ENCODE measurements at places on chromosomes 7 and 10.

GRCh38 chr7:29599026-29599425, 35.4 kb downstream of the PRR15 start:
- DNase-seq, result no peak

GRCh38 chr7:93921186-93921585, 349 bp upstream of the GNG11 start:
- no peak for DNase-seq

DNA sequence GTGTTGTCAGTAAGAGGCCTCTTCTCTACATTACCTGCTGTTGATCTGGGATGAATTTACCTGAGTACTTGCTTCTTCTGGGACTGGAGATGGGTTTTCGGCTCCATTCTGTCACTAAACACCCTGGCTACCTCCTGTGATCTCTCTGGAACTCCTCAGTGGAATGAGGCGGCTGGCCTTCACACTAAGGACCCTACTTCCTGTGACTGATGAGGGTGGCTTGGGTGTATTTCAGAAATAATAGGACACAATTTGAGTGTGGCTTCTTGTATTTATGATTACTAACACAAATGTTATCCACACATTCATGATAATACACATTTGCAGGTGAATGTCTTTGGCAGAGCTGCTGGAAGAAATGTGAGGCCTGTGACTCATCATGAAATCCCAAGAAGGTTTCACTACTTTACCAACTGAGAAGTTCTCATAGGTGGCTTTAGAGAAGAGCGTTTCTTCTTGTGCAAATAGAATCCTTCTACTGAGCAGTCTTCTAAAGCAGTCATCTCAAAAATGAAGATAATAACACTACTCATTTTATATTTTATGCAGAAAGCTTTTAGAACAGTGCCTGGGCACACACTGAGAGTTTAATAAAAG, 21.3 kb upstream of the EVX1 start:
- DNase-seq, result no peak

DNA sequence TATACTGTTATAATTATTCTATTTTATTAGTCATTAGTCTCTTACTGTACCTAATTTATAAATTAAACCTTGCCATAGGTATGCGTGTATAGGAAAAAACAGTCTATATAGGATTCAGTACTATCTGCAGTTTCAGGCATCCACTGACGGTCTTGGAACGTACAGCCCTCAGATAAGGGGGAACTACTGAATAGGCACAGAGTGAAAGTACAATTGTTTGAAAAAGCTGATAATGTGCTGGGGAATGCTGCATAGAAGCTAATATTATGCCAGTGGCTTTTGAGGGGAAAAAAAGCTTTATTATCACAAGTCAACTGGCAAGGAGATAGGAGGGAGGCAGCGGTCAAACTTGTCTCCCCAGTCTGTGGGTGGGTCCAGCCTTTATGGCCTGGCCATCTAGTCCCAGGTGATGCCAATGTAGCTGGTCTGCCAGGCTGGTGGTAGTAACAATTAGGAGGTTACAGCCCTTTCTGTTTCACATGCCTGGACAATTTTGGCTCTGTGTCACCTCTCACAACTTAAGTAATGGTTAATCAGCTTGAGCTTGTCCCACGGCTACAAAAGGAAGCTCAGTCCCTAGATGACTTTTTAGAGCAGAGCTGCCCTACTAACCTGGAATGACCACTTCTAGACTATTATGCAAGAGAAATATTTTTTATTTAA, 8.3 kb upstream of the FMC1 start:
- no peak for DNase-seq

DNA sequence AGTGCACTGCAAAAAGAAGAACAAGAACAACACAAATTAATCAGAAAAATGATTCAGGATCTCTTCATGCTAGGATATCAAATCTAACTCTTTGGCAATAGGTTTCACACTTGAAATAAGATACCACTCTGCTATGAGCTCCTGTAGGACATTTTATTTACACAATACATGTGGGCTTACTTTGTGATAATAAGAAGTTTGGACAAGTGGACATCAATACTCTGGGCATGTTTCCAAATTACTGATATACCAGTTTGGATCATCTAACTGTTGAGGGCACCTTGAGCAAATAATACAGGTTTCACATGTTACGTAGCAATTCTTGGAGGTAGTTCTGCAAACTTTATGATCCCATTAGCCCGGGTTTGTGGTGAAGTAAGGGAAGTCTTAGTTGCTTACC, 59.8 kb downstream of the CPVL start:
- DNase-seq, result no peak

DNA sequence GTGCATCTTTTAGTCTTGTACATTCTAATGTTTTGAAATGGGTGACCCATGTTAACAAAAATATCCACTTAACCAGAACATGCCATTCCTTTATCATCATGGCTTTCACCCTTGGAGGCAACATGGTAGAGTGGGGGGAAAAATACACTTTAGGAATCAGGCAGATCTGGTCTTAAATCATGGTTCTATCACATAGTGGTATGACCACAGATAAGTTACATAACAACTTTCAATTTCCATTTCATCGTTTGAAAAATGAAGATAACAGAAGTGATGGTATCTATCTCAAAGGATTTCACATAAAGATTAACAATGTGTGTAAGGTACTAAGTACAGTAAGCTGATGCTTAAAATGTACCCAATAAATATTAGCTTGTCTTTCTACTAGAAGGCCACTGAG, 19.0 kb downstream of the TMEM168 start:
- no peak for DNase-seq

- DNase-seq, result no peak
Observed at GRCh38 chr7:70838292-70838907, 293.5 kb upstream of the GALNT17 start.

DNA sequence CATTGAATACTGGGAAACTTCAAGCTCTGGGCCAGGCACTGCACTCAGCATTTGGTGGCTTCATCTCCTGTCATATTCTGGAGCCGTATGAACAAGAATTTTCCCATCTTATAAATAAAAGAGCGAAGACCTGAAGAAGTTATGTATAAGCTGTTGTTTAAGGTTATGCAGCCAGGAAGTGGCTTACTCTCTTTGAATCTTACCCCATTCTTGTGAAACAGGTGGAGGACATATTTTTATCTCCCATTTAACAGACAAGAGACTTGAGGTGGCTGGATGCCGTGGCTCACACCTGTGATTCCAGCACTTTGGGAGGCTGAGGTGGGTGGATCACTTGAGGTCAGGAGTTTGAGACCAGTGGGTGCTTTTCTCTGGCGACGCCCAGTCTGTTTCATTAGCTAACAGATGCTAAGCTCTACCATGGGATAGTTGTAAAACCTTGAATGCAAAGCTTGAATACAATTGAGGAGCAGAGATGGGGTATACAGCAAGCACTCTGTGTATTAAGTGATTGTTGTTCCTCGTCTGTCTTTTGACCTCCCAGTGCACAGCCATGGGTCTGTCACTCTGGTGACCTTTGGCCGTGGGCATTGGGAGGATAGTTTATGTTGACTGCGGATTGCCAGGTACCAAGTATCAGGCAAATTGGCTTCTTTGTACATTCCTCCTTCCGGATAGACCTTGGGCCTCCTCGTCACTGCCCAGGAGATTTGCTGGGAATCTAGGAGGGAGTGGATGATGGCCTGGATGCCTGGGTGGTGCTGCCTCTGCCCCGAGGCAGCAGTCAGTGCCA, 85.8 kb downstream of the GRK5 start:
- no peak for DNase-seq

GRCh38 chr7:140230516-140230860, 53.7 kb upstream of the KDM7A start:
- DNase-seq, result no peak

- DNase-seq, result no peak
Observed at GRCh38 chr7:152399344-152399743, 36.5 kb downstream of the KMT2C start.

DNA sequence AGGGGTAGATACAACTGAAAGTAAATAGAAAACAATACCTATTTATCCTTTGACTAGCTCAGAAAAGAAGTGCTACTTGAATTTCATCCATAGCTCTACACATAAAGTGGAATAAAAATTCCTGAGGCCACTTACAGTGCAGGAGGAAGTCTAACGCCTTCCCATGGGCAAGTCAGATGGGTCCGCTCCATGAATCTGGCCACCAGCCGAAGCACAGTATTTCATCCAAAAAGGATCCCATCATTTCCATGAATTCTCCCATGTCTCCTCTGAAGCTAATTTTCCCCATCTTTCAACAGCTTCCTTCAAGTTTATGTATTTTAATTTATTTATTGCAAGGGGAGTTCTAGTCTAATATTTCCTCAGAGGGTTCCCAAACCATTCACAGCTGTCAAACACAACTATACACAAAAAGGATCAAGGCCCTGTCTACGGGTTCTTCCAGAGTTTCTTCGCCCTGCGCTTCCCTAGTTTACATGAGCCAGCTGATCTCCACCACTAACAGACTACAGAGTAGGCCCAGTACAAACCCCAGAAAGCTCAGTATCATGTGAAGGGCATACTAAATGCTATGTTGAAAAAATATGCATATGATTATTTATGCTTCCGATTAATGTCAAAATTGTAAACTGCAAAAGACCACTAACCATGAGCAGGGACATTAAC, 184.7 kb downstream of the DOCK4 start:
- DNase-seq, result no peak

GRCh38 chr10:80140251-80140650, 7.7 kb downstream of the PLAC9 start:
- DNase-seq, result no peak

GRCh38 chr7:103338864-103339263, 5.7 kb downstream of the DNAJC2 start:
- no peak for DNase-seq

GRCh38 chr10:71131508-71132088, 80.8 kb upstream of the UNC5B start:
- no peak for DNase-seq

DNA sequence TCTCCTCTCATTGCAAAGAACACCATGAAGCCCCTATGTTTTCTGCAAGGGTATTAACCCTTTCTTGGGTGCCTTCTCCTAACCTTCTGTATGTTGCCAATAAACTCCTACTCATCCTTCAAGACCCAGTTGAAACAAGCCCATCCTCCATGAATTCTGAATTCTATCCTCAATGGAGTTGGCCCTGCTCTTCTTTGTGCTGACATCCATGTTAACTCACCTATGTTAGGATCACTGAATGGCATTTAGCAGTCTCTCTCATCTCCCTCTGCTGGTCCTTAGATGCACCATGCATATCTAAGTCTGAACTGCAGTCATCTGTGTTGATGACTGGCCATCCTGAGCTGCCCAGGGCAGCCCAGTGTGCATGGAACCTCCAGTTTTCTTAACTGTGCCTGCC, 129.8 kb downstream of the BUB3 start:
- DNase-seq, result no peak

- peak; percentile 72 for DNase-seq
Observed at GRCh38 chr10:86363184-86363832, 3.3 kb downstream of the GRID1 start.

DNA sequence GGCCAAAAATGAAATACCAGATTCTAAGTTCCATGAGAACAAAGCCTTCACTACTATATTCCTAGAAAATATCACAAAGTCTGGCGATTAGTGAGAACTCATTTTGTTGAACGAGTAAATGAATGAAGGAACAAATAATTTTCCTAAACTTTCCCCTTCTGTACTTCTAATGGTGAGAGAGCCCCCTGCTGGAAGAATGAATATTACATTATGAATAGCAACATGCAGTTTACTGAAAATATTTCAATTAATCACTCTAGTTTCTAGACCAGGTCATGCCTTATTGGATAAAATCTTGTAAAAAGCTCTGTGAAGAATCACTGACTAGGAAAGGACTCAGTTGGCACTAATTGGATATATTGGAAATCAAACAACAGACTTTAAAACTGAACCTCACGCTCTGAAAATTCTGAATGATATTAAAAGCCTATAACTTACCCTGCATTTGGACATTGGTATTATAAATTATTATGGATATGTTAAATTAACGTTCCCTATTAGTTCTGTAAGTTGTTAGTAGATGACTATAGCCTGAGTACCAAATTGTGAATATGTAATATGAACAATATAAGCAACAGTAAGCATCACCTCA, 32.4 kb upstream of the MTPN start:
- DNase-seq, result peak; percentile 74

DNA sequence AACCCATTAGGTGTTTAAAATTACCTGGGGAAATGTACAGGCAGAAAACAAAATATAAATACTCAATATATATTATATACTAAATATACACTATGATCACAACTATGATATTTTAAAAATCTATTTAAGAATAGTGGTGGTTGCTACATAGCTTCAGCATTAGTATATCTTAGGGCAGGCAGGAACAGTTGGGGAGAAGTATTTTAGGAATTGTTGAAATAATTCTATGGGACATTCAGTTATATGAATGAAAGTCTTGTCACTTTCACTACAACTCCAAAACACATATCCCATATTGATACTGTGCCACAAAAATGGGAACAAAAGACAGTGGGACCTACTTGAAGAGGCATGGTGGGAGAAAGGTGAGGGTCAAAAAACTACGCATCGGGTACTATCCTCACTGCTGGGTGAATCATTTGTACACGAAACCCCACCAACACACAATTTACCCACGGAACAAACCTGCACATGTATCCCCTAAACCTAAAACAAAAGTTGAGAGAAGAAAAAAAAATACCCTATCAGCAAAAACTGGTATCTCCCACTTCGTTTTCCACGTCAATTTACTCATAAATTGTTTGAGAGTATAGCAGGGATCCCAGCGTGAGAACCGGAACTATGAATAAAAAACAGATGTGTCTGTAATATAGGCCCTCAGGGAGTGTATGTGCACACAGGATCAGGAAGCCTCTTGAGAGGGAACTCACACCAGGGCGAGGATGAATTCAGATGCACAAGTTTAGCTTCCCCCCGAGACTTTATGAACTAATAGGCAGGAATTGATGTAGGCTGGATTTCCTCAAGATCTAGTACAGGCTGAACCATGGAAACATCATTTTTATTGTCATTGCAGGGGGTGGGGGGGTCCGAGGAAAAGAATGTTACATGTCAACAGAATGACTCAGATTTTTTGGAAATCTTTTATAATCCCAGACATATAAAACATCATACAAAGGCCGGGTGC, 16.2 kb downstream of the SLC16A12 start:
- no peak for DNase-seq

GRCh38 chr10:30877111-30877510, 154.6 kb downstream of the ZNF438 start:
- DNase-seq, result no peak

Data from kidney (tissue), 22 donors.